ENCODE measurements at places on chromosomes 4 and X. TPM values are rescaled to one million over a fixed set of nuclear protein-coding genes. Genes with fewer than 3 reads are reported as not detected.

DNA sequence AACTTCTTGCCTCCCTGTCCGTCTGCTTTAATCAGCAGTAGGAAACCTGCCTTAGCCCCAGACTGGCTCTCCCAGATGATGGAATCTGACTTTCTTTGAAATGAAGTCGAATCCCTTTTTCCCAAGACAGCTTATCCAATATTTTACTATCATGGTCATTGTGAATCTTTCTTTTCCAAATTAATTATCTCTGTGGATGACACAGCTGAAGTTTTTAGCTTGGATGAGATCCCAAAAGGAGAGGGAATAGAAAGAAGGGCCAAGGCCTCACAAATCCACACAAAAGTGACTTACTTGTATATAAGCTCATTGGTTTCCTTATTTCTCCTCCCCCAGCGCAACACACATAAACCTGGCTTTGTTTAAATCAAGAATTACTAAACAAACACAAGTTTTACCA, 100.6 kb downstream of the RASL11B start:
- DNase-seq, result no peak

- DNase-seq, result no peak
Observed at GRCh38 chrX:114047558-114047957, 536.3 kb upstream of the HTR2C start.

- no peak for DNase-seq
Observed at GRCh38 chr4:130306566-130306965, 1210.6 kb downstream of the C4orf33 start.

The BBS12 gene
- polyA plus RNA-seq, result 15.7 TPM

DNA sequence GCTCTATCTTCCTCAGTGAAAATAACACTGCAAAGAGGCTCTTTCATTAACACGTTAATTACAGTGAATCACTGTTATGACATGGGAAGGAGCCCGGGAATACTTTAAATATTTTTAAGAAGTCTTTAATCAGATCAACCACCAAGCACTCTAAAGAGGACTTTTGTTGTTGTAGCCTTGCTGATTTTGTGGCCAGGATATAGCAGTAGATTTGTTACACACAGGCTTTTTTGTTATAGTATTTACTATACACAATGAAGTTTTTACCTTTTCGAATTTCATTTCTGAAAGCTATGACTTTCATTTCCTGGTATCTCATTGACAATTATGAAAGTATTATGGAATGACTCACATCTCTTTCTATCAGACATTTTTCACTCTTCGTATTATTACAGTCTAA, 20.3 kb downstream of the FGF13 start:
- DNase-seq, result no peak

The CT83 gene
- polyA plus RNA-seq, result not detected

DNA sequence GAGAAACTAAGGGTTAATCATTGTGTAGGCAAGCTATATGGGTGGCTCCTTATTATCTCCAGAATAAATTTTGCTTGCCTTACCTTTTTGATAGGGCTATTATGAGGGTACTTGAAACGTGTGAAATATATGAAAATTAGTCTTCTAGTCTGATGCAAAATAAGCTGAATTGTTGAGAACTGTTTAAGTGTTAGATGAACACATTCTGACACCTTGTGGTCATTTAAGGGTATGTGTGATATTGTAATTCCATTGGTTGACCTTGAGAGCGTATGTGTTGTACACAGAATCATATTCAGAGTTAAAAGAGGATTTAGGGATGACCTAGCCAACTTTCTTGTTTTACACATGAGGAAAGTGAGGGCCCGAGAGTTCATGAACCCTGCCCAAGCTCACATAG, 44.6 kb upstream of the LINC00632 start:
- DNase-seq, result peak; percentile 10

GRCh38 chr4:155705664-155706063, 39.0 kb downstream of the GUCY1A1 start:
- DNase-seq, result peak; percentile 70

The GATA1 gene
- polyA plus RNA-seq, result 0.48 TPM

DNA sequence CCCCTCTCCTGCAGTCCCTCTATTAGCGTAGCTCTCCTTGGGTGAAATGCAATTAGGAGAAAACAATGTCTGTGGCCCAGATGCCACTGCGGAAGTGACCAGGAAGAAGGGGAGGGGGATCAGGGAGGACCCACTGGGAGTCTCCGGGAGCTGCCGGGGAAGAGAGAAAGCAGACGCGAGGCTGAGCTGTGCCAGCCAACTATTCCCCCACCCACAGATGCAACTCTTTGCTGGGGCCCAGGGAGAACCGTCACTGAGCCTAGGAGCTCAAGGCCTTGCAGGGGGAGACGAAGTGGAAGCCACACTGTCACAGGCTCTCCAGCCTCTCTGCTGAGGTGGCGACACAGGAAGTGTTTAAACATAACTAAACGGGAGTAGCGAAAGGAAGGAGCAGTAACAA, 149.2 kb downstream of the BCOR start:
- no peak for DNase-seq
